ENCODE measurements at places on chromosomes 16 and 17.
A peak's percentile ranks its signal among the peaks of the same experiment; 100 is the strongest.

- DNase-seq: no peak
These were observed 1.0 kb downstream of the RNF166 start for GRCh38 chr16:88705076-88705684.

GRCh38 chr17:39144416-39144840 is 7.0 kb downstream of the PLXDC1 start:
- no peak for DNase-seq

DNA sequence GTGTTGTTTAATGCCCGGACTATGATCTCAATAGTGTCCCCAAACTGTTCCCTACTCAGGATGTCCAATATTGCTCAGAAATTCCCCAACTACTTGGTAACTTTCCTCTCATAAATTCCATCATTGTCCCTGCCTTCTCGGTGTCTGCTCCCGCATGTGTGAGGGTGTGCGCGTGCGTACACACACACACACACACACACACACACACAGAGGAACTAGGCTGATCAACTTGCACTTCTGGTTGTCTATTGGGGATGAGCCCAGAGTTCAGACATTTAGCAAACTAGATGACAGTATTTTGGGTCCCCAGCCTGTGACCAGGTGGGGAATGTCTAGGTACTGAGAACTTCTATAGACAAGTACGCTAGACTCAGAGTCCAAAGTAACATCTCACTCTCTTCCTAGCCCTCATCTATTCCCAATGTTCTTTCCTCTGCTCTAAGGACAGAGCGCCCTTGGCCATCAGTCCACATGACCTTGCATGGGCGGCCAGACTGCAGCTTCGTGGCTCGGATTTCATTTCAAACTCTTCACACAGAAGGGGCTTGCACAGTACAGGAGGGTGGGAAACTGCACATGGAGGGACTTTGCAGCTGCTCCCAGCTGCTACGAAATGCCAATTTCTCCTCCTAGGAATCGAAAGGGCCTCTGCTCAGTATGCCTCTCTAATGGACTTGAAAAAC is 5.3 kb downstream of the HS3ST3A1 start:
- no peak for DNase-seq

DNA sequence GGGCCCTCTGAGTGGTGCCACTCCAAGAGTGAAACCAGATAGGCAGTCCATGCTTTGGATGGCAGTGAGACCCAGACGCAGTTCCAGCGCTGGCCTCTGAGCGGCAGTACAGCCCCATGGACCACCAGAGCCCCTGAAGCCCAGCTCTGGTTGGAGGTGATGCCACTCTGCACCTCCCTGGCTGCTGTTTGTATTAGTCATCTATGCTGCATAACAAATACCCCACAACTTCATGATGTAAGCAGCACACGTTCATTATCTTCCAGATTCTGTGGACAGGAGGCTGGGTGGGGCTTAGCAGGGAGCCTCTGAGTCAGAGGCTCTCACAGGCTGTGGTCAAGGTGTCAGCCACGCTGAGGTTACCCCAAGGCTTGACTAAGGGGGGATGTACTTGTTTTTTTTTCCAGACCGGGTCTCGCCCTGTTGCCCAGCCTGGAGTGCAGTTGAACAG is 5.1 kb upstream of the NME4 start:
- peak; percentile 89 for DNase-seq

GRCh38 chr17:51533219-51533618 is 272.9 kb downstream of the UTP18 start:
- DNase-seq: no peak

- no peak for DNase-seq
These were observed 43.6 kb downstream of the SMG6 start for GRCh38 chr17:2259769-2260536.

DNA sequence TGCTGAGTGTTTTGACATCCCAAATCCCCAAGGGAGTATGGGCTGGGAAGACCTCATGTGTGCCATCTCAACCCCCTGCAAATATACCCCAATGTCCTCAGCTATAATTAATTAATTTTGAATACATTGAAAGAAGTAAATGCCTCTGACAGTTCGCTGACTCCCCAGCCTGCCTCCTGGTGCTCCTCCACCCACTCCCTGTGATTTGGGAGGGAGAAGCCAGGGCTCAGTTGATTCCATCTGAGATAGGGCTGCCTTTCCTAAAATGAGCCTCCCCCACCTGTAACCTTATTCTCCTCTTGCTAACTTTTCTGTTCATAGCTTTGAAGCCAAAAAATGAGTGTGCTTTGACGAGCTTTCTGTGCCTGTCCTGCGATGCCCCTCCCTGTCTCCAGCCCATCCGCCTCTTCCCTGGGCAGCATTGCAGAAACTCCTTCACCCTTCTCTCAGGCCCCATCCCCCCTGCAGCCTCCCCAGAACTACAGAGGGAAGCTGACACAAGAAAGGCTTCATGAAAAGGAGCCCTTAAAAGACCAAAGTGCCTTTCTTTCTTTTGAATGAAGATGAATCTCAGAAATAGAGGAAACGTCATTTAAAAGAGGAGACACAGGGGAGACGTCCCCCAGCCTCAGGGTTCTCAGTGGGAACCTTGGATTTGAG is 70.3 kb downstream of the HLF start:
- DNase-seq: no peak

DNA sequence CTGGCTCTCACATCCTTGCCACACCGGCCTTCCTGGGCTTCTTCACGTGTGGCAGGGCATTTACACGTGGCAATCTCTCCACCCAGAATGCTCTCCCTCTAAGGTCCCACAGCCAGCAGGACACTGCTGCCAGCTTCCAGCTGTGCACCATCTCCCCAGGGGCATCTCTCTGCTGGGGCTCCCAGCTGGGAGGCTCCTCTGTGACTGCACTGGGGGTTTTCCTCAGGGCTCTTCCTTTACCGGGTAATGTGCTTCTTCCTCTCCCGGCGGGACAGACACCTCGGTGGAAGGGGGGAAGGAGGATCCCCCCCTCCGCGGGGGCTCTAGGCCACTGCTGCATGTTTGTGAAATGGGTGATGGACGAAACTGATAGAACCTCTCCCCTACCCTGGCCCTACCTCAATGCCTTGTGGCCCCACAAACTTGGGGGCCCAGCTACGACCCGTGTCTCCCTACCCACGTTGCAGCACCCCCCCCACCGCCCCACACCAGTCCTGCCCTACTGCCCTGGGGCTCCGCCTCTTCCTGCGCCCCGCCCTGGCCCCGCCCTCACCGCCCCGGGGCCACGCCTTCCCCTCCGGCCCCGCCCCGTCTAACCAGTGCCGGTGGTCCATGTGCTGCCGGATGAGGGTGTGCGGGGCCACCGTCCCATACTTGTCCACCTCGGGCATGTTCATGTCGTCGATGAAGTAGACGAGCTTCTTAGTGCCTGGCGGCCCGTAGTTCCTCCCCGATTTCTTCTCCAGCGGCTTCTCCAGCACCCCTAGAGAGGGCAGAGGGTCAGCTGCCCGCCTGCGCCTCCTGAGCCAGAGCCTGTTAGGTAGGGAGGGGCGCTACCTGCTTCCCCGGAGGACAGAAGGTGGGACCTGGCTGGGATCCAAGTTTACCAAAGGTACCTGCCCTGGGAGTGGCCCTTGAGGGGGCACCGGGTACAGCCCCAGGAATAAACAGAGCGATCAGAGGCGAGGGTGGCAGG is 92.6 kb downstream of the DNAH17 start:
- no peak for DNase-seq

DNA sequence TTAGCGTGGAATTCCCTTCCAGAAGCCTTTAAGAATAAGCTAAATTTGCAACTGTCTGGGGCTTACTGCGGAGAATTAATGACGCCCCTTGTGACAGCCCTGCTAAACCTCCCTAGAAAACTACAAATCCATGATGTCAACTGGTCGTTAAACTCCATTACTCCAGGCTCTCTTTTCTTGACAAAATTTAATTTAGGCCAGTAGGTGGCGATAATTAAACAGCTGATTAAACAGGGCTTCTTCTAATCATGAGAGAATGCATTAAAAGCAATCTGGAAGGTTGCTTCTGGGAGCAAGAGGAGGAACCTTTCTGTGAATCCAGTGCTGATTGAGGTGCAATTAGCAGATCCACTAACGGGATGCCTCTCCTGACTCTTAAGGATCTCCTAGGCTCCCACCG is 8.1 kb upstream of the NLRP1 start:
- no peak for DNase-seq

DNA sequence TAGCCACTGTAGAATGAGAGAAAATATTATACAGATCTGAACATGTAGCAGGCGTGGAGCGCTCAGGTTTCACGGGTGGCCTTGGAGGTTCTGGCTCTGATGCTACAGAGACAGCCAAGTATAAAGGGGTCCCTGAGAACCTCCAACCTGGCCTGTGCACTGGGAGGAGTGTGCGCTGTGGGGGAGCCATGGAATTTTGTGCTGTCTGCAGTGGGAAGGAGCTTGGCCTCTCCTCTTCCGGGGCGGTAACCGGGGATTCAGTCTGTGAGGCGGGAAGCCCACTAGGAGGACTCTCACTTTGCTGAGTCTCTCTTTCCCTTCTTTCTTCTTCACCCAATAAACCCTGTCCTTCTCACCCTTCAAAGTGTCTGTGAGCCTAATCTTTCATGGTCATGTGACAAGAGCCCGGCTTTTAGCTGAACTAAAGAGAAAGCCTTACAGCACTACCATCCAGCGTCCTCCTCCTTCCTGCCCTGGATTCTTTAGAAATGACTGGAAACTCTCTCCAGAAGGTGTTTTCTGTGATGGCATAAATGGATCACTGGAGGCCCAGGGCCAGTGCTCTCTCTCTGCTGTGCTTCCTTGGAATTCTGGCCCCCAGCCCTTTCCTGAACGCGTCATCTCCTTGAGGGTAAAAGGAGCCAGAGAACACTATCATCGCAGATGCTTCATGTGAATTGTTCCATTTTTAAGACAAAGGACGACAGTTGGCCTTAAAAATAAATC is 232.1 kb upstream of the CACNG5 start:
- no peak for DNase-seq

All from T1000 (cell line).